Left colon (tissue), 2 donors: ENCODE measurements at places on chromosomes 6 and 20.

GRCh38 chr6:36824253-36824652, 15.0 kb downstream of the CPNE5 start:
- no peak for DNase-seq

DNA sequence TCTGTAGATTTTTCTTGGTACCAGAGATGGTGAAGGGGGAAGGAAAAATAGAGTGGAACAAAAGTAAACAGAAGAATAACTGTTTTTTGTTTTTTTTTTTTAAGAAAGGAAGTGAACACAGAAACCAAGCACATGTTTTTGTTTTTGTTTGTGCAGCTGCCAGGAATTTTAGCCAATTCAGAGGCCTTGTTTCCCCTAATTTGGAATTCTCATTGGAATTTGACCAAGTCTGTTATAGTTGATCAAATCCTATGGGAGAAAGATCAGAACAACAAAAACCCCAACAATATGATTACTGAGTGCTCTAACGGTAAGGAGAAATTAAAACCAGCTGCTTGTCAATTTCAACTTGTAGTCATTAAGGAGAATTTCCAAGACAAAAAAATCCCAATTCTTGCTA, 18.2 kb upstream of the IL22RA2 start:
- no peak for DNase-seq

GRCh38 chr20:58407966-58408557, 19.0 kb downstream of the VAPB start:
- no peak for DNase-seq

DNA sequence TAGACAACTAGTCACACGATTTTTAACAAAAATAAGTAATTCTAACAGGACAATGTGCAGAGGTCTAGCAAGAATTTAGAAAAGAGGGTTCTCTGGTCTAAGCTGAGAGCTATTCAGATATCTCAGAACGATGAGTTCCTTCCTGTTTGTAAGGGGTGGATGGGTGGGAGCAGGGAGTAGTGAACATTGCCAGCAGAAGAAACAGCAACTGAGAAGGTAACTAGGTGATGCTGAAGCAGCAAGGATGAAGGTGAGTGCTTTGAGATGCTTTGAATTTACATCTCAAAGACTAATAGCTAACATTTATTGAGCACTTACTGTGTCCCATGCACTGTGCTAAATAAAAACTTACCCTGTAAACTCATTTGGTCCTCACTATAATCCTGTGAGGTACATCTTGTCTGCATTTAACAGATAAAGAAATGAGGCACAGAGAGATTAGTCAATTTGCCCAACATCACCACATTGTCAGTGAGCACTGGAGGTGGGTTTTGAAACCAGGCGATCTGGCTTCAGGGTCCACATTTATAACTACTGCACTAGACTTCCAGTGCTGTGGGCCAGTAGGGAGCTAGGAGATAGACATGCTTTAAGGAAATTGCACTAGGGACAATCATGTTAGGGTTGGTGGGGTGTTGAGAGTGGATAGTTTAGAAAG, 15.7 kb downstream of the BRD2 start:
- DNase-seq, result no peak

DNA sequence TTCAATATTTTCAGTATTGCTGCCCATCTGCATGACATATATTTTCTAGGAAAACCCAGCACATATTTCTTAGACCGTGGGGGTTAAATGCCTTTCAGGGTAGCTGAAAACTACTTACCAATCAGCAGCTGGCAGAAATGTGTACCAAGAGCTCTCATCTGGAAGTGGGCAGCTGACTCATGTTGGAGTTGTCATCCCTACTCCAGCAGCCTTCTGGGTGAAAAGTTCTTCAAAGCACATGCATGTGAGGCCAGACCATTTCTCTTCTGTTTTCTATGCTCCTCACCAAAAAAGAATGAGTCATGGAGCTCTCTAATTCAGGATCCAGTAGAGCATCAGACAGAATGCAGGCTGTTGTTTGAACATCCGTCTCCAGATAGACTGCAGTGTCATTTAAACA, 135.5 kb downstream of the PAX1 start:
- DNase-seq, result no peak

DNA sequence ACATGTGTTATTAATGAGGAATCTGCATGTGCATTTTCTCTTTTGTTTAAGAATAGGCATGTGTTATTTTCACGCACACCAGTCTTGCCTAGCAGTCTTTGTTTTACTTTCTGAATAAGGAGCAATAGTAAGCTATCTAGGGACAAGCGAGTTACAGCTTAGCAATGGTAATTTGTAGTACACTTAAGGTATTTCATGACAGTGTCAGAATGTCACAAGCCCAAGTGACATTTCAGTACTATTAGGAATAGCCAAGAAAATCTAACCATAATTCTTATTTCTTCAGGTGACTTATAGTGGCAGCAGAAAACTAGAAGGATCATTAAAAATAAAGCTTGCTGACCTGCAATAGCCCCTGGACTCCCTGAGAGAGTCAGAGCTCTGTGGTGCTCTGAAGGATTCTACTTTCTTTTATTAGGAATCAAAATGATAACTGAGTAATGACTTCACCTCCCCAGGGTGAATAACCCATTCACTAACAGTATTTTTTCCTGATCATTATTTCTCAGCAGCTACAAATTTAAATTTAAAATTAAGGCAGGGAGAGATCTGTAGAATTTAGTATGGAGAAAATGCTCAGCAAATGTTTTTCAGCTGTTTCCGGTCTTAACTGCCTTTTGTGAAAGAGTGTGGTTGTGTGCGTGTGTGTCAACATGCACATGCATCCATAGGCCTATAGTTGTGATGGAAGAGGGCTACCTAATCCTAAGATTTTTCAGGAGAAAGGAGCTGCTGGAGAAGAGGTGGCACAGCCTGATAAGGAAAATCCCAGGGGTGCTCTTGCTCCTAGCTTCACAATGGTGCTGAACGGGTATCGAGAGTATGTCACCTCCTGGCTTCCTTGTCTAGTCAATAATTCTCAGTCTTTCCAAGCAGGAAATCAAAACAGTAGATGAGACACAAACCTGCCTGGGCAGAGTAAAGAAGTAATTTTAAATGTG, 90.0 kb upstream of the BEND3 start:
- no peak for DNase-seq

GRCh38 chr6:106674541-106675229, 45.3 kb downstream of the QRSL1 start:
- DNase-seq, result no peak

DNA sequence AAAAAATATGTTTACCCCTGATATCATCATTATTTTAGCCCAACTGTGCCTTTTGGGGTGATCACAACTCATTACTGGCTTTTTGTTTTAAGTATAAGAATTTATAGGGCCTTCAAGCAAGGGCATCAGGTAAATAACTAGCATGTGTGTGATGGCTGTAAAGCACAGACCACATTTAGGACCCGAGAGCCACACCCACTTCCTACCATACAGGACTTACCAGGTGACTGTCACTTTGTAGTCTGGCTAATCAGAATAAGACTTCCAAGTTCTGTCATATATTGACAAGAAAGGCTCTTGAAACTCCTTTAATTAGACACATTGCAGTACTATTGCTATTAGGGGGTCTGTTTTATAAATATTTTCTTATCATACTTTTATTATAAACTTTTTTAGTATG, 31.1 kb downstream of the TMEM242 start:
- DNase-seq, result no peak

- DNase-seq, result no peak
Observed at GRCh38 chr6:170553534-170554012, 466 bp upstream of the PSMB1 start.

GRCh38 chr6:35173044-35173426, 31.9 kb upstream of the TCP11 start:
- no peak for DNase-seq

- DNase-seq, result no peak
Observed at GRCh38 chr6:109079981-109080380, 14.7 kb downstream of the SESN1 start.

DNA sequence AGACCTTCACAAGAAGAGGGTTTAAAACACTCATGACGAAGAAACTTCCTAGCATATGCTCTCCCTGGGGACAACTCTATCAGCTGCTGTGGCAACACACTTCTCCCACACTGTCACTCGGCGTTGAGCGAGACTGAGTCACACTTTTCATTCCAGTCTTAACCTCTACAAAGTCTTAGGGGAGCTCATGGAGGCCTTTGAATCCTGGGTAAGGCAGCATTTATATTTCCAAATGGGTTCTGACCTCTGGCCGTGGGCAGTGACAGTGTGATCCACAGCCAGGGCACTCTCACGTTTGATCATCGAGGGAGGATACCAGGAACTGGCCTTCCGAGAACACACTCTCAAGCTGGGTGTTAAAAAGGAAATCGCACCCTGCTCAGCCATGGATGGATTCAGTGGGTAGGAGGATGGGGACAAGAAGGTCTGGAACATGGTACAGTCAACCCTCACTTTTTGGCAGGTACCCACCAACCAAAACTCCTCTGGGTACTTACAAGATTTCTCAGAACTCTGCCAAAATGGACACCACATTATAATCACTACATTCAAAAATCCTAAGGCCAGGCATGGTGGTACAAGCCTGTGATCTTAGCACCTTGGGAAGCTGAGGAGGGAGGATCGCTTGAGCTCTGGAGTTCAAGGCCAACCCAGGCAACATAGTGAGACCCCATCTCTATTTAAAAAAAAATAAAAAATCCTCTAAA, 19.6 kb downstream of the RRBP1 start:
- no peak for DNase-seq

DNA sequence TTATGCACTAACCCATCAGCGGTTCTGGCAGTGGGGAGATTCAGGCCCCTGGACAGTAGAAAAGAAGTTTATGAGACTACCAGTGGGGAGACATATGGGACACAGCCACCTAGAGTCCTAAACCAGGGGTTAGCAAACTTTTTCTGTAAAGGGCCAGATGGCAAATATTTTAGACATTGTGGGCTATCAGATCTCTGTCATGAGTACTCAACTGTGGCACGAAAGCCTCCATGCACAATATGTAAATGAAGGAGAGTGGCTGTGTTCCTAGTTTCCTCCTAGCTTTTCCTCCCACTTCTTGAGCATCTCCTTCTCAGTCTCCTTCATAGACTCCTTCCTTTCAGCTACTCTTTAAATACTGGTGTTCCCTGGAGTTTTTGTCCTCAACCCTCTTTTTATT, 3.3 kb upstream of the HLA-DMA start:
- no peak for DNase-seq

DNA sequence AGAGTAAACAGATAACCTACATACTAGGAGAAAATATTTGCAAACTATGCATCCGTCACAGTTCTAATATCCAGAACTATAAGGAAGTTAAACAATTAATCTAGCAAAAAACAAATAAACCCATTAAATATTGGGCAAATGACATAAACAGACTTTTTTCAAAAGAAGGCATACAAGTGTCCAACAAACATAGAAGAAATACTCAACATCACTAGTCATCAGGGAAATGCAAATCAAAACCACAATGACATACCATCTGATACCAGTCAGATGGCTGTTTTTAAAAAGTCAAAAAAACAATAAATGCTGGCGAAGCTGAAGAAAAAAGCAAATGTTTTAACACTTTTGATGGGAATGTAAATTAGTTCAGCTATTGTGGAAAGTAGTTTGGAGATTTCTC, 1117.7 kb upstream of the MAP3K7 start:
- no peak for DNase-seq

DNA sequence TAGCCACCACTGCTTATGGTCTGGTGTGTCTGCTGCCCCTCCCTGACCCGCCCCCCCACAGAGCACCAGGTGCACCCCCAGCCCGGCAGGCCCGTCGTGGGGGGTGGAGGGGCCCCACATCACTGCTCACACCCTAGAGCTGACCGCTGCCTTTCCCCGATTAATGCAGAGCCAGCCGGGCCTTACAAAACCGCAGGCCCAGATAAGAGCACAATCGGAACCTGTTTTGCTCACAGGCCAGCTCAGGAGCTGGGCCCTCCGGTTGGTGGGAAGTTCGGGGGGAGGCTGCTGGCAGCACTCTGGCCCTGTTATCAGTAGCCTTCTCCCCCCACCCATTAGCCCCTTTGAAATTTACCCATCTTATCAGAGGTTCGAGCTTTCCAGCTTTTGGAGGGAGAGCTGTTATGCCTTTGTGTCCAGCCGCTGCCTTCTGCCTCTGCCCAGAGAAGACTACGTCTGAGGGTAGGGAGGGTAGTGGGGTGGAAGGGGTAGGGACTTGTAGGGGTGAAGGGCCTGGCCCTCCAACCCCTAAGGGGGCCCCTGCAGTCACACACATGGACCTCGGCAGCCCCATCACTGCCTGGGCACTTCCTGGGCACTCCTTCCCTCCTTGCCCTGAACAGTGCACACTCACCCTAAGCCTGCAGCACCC, 6.9 kb upstream of the SPDEF start:
- no peak for DNase-seq
